ENCODE measurements at places on chromosomes 2 and 18.

- DNase-seq: no peak
These were observed 984 bp upstream of the MSH2 start for GRCh38 chr2:47401789-47402554.

DNA sequence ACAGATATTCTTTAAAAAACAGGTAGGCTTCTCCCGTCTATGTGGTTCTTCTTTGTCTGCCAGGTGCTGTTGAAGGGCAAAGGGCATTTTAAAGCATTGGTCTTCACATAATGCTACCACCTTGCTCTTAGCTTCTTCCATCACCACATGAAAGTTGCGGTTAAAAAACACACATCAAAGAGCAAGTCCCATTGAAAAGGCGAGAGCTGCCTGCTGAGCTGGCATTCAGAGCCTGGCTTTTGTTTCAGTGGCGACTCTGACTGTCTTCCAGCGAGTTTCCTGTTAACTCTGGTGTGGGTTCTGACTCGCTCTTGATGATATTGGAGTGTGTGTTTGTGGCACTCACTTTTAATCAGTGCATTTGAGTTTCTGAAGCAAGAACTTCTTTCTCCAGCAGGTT is 624.9 kb upstream of the FANCL start:
- no peak for DNase-seq

DNA sequence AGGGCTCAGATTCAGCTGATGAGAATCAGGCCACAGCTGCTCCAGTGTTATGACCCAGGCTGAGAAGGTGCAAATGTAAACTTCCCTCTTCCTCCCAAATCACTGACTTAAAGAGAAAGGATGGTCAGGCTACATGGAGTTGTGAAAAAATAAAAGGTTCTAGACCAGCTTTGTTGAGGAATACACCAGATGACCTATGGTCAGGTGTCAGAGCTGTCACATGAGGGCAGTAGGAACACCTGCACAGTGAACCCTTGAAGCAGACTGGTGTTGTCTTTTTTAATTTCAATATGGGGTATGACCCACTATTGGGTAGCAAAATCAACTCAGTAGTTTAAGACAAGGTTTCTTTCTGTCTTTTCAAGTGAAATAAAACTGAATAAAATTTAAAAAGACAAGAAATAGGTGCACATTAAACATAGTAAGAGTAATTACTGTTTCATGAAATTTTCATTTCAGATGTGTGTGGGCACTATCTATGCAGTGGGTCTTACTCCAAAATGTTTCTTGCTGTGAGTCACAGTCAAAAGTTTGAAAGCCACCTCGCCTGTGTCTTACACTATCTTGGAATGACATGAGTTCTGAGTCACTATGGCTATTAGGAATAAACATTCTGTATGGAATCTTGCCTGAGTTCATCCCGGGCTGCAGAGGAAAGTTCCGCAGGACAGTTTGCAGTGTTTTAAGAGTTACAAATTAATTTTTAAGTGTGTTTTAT is 83.6 kb downstream of the ACVR1 start:
- no peak for DNase-seq

DNA sequence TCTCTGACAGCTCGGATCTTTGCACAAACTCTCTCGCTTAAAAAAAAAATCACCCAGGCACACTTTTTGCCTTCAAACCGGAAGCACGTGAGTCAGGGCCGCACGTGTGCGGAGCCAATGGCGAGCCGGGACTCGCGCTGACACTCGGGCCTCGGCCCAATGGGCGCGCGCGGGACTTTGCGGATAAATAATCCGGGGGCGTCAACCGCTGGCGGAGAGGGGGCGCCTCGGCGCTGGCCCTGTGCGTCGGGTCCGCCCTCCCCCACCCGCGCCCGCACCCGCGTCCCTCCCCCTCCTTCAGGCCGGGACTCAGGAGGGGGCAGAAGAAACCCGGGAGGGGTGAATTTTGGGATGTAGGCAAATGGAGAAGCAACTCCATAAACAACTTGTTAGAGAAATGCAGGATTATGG is 319 bp upstream of the EN1 start:
- peak; percentile 59 for DNase-seq

DNA sequence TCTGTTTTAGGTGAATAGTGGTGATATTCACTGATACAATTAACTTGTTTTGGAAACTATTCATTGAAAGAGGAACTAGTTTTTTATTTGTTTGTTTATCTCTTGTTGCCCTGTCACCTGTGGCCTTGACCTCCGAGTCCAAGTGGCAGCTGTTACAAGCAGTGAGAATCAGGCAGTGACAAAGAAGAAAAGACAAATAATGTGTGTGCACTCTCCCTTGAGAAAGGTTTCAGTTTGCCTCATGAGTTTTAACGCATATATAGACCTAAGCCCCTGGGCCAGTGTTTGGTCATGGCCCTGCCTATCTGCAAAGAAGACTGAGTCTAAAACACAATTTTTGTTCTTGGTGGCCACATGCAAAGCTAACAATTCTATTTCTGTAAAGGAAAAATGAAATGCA is 15.3 kb downstream of the KYNU start:
- DNase-seq: no peak

DNA sequence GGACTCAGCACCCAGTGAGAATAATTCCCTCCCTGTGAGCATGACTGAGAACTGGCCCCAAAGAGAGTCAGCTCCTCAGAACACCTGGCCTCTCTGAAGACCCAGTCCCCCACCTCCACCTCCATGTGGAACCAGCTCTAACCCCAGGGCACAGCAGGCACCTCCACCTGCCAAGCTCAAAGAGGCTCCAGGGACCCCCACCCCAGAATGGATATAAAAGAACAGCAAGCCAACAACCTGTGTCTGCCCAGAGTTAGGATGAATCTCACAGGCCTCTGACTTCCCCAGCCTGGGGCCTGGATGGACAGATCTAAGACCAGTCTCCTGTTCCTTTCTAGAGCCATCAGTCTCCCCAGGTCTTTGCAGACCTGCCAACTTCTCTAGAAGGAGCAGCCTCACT is 498.5 kb downstream of the EIPR1 start:
- DNase-seq: no peak

DNA sequence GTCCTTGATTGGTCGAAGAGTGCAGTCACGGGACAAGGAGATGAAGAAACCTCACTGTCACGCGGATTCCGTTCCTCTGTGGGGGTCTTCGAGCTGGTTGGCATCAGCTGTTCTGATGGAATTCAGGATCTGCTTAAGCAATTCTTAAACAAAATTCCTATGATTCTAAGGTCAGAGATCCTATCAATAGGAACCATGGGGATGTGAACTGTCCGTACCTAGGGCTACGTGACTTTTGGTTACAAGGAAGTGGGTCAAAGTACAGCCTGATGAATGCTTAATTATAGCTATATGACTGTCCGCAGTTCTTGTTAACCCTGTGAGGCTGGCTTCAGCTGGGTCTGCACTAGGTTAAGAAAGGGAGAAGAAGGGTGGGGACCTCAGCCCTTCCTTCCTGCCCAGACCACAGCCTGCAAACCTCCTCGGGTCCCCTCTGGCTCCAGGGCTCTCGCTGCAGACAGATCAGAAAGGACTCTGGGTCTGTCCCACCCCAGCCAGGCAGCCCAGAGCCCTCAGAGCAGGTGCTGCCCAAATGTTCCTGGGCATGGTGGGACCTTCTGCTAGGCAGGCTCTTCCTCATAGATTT is 44.2 kb upstream of the TAF1B start:
- no peak for DNase-seq

- no peak for DNase-seq
These were observed 33.9 kb upstream of the FOSL2 start for GRCh38 chr2:28358668-28359201.

DNA sequence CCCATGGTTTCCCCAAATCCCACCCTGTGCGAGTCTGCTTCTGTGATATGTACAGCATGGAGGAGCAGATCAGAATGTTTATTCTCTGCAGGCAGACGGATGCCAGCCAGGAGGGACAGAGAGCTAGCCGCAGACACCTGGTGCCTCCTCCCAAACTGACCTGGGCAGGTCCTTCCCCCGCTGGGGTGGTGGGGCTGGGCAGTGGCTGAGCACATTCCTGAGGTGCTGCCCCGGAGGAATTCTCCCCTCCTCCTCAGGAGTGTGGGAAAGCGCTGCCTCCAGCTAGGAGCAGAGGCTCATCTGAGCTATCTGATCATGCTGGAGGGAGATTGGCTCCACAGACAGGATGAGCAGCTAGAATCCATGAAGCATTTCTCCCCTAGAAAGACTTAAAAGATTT is 21.7 kb downstream of the C2orf92 start:
- peak; percentile 23 for DNase-seq

- DNase-seq: peak; percentile 56
These were observed 90.1 kb upstream of the COL3A1 start for GRCh38 chr2:188884046-188884445.

GRCh38 chr2:106882673-106883072 is 3.3 kb downstream of the ST6GAL2 start:
- no peak for DNase-seq

GRCh38 chr2:3572620-3573019 is 2.4 kb upstream of the RPS7 start:
- no peak for DNase-seq

DNA sequence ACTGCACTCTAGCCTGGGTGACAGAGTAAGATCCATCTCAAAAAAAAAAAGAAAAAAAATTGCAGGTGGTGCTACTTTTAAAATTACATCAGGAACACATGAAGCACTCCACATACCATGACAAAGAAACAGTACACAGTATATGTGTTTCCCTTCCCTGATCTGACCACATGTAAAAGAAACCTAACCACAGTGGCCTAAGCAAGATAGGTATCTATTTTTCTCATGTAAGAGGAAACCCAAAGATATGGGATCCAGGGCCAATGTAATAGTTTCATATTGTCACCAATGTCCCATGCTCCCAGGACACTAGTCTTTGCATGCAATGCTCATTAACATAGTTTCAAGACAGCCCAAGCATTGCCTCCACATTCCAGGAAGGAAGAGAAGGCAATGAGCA is 99.9 kb downstream of the DYM start:
- no peak for DNase-seq

GRCh38 chr2:862731-863466 is 87.8 kb upstream of the SNTG2 start:
- DNase-seq: peak; percentile 7

DNA sequence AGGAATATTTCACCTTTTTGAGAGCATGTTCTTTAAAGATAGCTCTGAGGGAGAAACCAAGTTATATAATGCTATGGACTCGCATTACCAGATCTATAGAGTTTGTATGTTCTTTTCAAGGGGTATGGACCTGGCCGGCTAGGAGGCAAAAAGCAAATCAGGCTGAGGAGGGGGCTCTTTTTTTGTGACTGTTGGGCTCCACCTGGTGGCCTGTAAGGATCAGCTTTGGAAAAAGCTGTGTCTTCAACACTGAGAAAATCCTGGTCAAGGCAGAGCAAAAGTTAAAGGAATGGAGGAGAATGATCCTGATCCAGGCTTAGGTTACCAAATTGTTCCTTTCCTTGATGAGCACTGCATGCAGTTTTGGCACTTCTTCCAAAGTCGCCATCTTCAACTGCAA is 180.5 kb downstream of the DIS3L2 start:
- DNase-seq: peak; percentile 35

DNA sequence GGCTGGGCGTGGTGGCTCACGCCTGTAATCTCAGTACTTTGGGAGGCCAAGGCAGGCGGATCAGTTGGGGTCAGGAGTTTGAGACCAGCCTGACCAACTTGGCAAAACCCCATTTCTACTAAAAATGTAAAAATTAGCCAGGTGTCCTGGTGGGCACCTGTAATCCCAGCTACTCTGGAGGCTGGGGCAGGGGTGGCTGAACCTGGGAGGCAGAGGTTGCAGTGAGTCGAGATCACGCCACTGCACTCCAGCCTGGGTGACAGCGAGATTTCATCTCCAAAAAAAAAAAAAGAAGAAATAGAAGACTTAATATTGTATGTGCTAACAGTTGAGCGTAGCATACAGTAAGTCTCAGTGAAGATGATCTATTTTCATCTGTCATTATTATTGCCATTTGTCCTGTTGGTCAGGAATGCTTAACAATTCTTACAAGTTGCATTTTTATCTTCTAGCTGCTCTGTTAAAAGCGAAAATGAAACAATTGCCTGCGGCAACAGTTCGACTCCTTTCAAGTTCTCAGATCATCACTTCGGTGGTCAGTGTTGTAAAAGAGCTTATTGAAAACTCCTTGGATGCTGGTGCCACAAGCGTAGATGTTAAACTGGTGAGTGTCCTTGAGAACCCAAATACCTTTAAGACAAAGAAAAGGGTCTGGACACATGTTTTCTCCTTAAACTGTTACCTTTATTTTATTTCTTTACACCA is 7.2 kb downstream of the PMS1 start:
- DNase-seq: no peak

DNA sequence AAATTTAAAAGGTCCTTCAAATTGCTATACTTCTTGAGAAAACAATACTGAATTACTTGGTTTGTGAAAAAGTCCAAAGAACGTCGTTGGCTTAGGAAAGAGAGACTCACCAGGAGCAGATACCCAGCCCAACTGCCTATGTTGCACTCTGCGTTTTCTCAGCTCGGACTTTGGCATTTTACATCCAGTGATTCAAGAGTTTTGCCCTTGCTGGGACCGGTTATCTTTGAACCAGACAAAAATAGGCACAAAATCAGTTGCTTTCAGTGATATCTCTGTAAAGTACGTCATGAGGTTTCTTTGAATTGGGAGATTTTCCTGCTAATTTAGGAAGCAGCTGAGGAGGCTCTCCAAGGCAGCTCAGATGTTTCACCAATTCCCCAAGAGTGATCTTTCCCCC is 29.3 kb downstream of the FHOD3 start:
- peak; percentile 1 for DNase-seq

- no peak for DNase-seq
These were observed 1.7 kb downstream of the HNRNPLL start for GRCh38 chr2:38600921-38601455.

- DNase-seq: no peak
These were observed 25.8 kb downstream of the PTPN18 start for GRCh38 chr2:130381619-130382018.

GRCh38 chr2:117917223-117917917 is 96.5 kb downstream of the CCDC93 start:
- DNase-seq: peak; percentile 21

DNA sequence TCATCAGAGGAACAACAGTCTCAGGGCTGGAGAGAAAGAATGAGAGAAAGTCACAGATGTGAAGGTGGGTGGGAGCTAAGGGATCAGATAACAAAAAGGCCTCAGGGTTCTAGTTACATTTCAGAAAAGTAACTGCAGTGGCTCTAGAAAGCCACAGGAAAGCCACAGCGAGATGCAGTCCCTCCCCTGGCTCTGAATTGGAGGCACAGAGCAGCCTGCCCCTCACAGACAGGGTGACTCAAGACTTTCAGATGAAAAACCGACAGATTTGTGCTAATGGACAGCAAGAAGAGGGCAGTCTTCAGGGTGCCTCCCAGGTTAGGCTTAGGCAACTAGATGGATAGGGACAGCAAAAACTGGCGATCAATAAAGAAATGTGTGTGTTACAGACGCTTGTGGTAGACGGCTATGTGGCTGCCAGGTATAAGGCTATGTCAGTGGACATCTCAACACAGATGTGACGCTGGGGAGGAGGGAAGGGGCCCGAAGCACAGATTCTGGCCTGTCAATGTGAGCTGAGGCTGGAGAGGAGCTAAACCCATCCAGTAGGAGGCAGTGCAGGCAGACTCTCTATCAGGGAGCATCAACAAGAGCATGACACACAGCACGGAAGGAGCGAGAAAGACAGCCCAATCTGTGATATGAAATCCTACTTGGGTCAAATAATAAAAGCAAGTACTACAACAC is 26.2 kb downstream of the UNC50 start:
- DNase-seq: no peak

Measured in kidney (tissue), 22 donors.